ENCODE measurements at places on chromosomes 2 and 18. TPM values are rescaled to one million over a fixed set of nuclear protein-coding genes. Genes with fewer than 3 reads are reported as not detected.

ANKRD30BL gene
- total RNA-seq: not detected

LIPT1 gene
- total RNA-seq: 24.3 TPM

PSD4 gene
- 203 TPM for total RNA-seq

TPGS2 gene
- 53.7 TPM for total RNA-seq

CTNNA2 gene
- total RNA-seq: not detected

IL36RN gene
- not detected for total RNA-seq

CD226 gene
- total RNA-seq: 2.6 TPM

CLEC4F gene
- not detected for total RNA-seq

SCG2 gene
- 0.27 TPM for total RNA-seq

TRIM54 gene
- not detected for total RNA-seq

GRCh38 chr2:148490840-148491439, 153.6 kb upstream of the EPC2 start:
- DNase-seq: no peak
- H3K27ac ChIP-seq: no peak overlapping the region
- H3K27me3 ChIP-seq: no peaks in the 10 kb centered on the region
- peaks cover 22% of the 10 kb centered on the region for H3K4me1 ChIP-seq
- H3K36me3 ChIP-seq: no peaks in the 10 kb centered on the region

DNA sequence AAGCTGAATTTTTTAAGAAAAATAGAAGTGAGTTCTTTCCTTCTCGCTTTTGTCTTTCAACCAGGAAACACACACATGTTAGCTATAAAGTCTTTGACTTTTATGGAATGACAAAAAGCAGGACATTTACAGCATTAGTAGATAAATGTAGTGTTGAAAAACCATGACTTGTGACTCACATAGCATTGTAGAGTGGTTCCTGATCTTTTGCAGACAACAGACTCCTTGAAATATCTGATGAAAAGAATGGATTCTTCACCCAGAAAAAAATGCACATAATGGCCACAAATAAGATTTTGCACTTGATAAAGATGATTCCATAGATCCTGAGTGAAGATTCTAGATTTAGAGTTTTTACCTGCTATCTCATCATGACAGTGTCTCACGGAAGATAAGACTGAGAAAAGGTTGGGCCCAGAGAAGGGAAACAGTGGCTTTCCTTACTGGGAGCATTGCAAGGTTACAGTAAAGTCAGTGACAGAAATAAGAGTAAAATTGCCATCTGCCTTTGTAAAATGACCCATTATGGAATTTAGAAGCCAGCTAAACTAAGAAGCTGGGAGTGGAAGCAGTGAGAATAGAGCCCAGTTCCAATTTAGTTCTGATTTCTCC, 14.0 kb downstream of the SMARCAL1 start:
- no peaks in the 10 kb centered on the region for H3K27me3 ChIP-seq
- DNase-seq: no peak
- no peaks in the 10 kb centered on the region for H3K4me1 ChIP-seq

- H3K27me3 ChIP-seq: no peaks in the 10 kb centered on the region
- H3K36me3 ChIP-seq: no peaks in the 10 kb centered on the region
- no peak overlapping the region for H3K27ac ChIP-seq
Measured at GRCh38 chr2:172380436-172381274, 46.7 kb upstream of the ITGA6 start.

GRCh38 chr18:48979944-48980890, 29.5 kb upstream of the SMAD7 start:
- H3K4me1 ChIP-seq: peaks cover 10% of the 10 kb centered on the region
- peaks cover 35% of the 10 kb centered on the region for H3K27me3 ChIP-seq
- H3K36me3 ChIP-seq: no peaks in the 10 kb centered on the region
- no peak overlapping the region for H3K27ac ChIP-seq
- no peak for DNase-seq

- no peaks in the 10 kb centered on the region for H3K27me3 ChIP-seq
- H3K36me3 ChIP-seq: no peaks in the 10 kb centered on the region
- no peak for DNase-seq
Measured at GRCh38 chr18:12518326-12518725, 110.6 kb downstream of the PRELID3A start.

- H3K27ac ChIP-seq: no peak overlapping the region
- no peak overlapping the region for H3K4me3 ChIP-seq
- no peak for DNase-seq
- no peaks in the 10 kb centered on the region for H3K36me3 ChIP-seq
Measured at GRCh38 chr2:863732-864450, 86.8 kb upstream of the SNTG2 start.

DNA sequence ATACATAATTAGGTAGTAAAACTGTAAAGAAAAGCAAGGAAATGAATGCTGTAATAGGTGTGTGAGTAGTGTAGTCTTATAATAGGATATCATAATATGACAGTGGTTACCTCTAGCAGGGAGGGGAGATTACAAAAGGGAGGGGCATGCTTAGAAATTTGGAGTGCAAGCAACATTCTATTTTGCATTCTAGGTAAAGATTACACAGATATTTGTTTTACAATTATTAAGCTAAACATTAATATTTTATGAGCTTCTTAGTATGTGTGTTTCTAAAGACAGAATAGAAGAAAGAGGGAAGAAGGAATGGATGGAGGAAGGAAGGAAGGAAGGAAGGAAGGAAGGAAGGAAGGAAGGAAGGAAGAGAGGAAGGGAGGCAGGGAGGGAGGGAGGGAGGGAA, 177.9 kb downstream of the PAX3 start:
- H3K27ac ChIP-seq: no peak overlapping the region
- no peak for DNase-seq
- no peaks in the 10 kb centered on the region for H3K36me3 ChIP-seq
- no peaks in the 10 kb centered on the region for H3K4me1 ChIP-seq
- no peak overlapping the region for H3K4me3 ChIP-seq

DNA sequence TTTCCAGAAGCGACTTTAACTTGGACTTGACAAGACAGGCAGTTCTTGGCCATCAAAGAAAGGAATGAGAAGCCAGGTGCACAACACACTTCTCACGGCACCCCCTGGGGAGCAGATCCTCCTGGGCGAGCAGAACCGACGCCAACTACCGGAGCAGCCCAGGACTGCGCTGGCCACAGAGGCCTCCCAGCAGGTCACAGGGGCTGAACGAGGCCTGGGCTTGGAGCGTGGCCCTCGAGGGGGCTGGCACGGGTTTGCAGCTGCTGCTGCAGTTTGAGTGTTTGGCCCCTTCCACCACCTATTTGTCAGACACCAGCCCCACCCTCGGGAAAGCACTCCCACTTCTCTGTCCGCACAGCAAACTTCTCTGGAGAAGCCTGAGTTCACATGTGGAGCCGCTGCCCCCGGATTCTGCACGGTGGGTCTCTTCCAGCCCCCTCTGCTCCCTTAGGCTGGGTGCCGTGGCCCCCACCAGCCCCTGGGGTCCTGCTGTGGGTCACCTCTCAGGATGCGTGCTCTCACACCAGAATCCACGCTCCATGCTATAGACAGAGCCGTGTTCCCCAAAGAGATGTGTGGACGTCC, 306.7 kb upstream of the SALL3 start:
- no peaks in the 10 kb centered on the region for H3K27me3 ChIP-seq
- H3K27ac ChIP-seq: no peak overlapping the region
- H3K4me3 ChIP-seq: no peak overlapping the region

- no peak for DNase-seq
- H3K27ac ChIP-seq: no peak overlapping the region
- no peaks in the 10 kb centered on the region for H3K36me3 ChIP-seq
- H3K4me3 ChIP-seq: no peak overlapping the region
- no peaks in the 10 kb centered on the region for H3K27me3 ChIP-seq
Measured at GRCh38 chr2:217859926-217860325, 142.9 kb downstream of the TNS1 start.

- no peaks in the 10 kb centered on the region for H3K27me3 ChIP-seq
- H3K4me3 ChIP-seq: no peak overlapping the region
- no peak for DNase-seq
- no peaks in the 10 kb centered on the region for H3K36me3 ChIP-seq
- H3K4me1 ChIP-seq: no peaks in the 10 kb centered on the region
- H3K27ac ChIP-seq: no peak overlapping the region
Measured at GRCh38 chr18:46555724-46556123, 101.3 kb downstream of the LOXHD1 start.

DNA sequence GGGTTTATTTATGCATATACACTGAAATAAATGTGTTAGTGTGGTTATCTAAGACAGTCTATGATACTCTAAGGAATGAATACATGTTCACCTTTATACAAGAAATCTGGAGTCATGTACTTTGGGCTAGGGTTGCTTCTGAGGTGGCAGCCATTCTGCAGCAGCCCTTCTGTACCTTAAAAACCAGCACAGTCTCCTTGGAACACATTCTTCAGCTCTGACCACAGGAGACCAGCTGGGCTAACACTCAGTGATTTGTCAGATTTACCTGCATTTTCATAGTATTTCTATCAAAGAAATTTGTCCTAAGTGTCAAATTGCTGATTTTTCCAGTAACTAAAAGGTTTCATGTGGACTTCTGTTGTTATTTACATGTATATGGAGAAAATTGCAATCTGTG, 167.7 kb downstream of the CAMKMT start:
- H3K27ac ChIP-seq: no peak overlapping the region
- H3K27me3 ChIP-seq: no peaks in the 10 kb centered on the region
- H3K4me1 ChIP-seq: no peaks in the 10 kb centered on the region
- no peak overlapping the region for H3K4me3 ChIP-seq

GRCh38 chr2:197163712-197164140, 146.9 kb downstream of the ANKRD44 start:
- peaks cover 72% of the 10 kb centered on the region for H3K4me1 ChIP-seq
- H3K27ac ChIP-seq: peak overlapping the region; percentile 93
- H3K36me3 ChIP-seq: peaks cover 30% of the 10 kb centered on the region
- H3K27me3 ChIP-seq: no peaks in the 10 kb centered on the region

- DNase-seq: no peak
- no peaks in the 10 kb centered on the region for H3K4me1 ChIP-seq
- H3K36me3 ChIP-seq: no peaks in the 10 kb centered on the region
- H3K4me3 ChIP-seq: no peak overlapping the region
- no peaks in the 10 kb centered on the region for H3K27me3 ChIP-seq
- H3K27ac ChIP-seq: no peak overlapping the region
Measured at GRCh38 chr2:217724471-217724870, 278.3 kb downstream of the TNS1 start.

- H3K27ac ChIP-seq: no peak overlapping the region
- H3K27me3 ChIP-seq: no peaks in the 10 kb centered on the region
- H3K4me3 ChIP-seq: no peak overlapping the region
- DNase-seq: no peak
Measured at GRCh38 chr2:84959095-84959565, 11.8 kb upstream of the KCMF1 start.

GRCh38 chr2:21891191-21891590, 767.4 kb downstream of the TDRD15 start:
- no peaks in the 10 kb centered on the region for H3K27me3 ChIP-seq
- H3K27ac ChIP-seq: no peak overlapping the region
- H3K36me3 ChIP-seq: no peaks in the 10 kb centered on the region

GRCh38 chr2:6074089-6074643, 382.0 kb downstream of the SOX11 start:
- no peaks in the 10 kb centered on the region for H3K4me1 ChIP-seq
- no peak for DNase-seq
- no peak overlapping the region for H3K4me3 ChIP-seq
- no peaks in the 10 kb centered on the region for H3K36me3 ChIP-seq

- no peaks in the 10 kb centered on the region for H3K36me3 ChIP-seq
- no peak for DNase-seq
- no peaks in the 10 kb centered on the region for H3K27me3 ChIP-seq
- H3K4me1 ChIP-seq: no peaks in the 10 kb centered on the region
Measured at GRCh38 chr2:70546376-70546775, 7.2 kb downstream of the TGFA start.

- no peaks in the 10 kb centered on the region for H3K4me1 ChIP-seq
- DNase-seq: no peak
- no peaks in the 10 kb centered on the region for H3K36me3 ChIP-seq
- H3K27ac ChIP-seq: no peak overlapping the region
- no peak overlapping the region for H3K4me3 ChIP-seq
- H3K27me3 ChIP-seq: no peaks in the 10 kb centered on the region
Measured at GRCh38 chr18:79542876-79543750, 136.5 kb upstream of the CTDP1 start.

DNA sequence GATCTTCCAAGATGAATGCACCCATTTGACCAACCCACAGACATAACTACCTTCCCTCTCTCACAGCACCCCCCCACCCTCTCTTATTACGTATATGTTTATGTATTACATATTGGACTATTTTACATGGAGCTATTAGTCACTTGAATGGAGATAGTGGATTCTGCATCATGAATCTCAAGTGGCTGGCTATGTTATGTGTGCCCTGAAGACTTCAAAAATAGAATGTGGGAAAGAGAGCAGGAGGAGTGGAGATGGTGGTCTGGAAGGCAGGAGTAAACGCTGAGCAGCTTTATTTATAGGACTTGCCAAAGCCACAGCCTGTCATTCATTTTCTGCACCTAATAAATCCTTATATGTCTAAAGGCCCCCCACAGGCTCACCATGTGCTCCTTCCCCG, 4.9 kb downstream of the ANTXR1 start:
- H3K27ac ChIP-seq: no peak overlapping the region
- no peaks in the 10 kb centered on the region for H3K36me3 ChIP-seq
- peaks cover 29% of the 10 kb centered on the region for H3K27me3 ChIP-seq
- H3K4me3 ChIP-seq: no peak overlapping the region
- H3K4me1 ChIP-seq: peaks cover 15% of the 10 kb centered on the region
- DNase-seq: no peak

DNA sequence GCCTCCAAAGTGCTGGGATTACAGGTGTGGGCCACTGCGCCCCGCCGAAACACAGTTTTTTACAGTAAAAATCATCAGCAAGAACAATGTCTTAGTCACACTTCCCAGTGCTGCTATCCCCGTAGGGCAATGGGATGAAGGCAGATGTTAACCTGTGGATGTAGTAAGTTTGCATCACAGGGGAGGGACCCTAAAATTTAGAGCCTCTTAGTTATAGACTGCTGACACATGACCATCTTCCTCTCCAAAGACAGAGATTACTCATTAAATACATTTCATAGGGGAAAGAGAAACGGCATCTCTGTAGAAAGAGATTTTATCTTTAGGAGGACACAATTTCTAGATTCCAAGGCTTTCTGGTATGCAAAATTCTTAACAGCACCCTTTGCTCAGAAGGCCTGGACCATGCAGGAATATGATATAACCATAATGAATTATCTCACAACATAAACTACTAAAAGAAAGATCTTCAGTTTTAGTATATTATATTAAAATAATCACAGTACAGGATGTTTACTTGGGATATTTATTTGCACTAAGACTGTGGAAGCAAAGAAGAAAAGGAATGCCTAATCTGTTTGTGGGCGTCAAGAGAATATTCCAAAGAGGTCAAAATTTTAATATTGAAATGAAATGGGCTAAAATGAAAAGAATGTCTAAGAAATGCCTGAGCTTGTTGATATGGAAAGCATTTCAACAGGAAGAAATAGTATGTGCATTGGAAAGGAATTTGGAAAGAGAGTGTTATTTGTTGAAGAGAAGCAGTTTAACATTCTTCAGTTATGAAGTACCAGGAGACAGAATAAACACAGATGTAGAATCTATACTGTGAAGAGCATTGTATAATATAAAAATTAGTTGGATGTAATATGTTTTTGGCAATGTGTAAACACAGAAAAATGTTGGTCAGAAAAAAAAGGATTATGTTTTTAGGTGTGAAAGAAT, 1228.3 kb upstream of the CHAC2 start:
- H3K27ac ChIP-seq: no peak overlapping the region
- DNase-seq: no peak
- H3K27me3 ChIP-seq: no peaks in the 10 kb centered on the region
- H3K36me3 ChIP-seq: no peaks in the 10 kb centered on the region

Data from B cell (primary cell).